Activated T-cell treated with anti-CD3 and anti-CD28 coated beads, Interleukin-2, amount 50 U/mL, for 4 hours (primary cell): ENCODE measurements at places on chromosomes 7 and 10.

DNA sequence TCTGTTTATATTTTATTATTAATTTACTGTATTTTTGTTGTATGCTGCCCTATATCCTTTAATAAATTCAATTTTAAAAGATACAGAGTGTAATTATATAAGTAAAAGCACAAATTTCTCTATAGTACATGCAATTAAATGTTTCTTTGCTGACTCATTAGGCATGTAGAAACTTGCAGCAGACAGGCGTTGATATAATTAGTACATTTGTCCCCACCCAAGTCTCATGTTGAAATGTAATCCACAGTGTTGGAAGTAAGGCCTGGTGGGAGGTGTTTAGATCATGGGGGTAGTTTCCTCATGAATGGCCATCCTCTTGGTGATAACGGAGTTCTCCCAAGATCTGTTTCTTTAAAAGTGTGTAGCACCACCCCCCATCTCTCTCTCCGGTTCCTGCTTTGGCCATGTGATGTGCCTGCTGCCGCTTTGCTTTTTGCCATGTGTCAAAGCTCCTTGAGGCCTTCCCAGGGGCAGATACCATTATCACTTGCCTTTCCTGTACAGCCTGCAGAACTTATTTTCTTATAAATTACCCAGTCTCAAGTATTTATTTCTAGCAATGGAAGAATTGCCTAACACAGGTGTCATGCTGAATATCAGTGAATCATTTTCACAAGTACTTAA, 63.7 kb downstream of the TSPAN12 start:
- no peak for DNase-seq

DNA sequence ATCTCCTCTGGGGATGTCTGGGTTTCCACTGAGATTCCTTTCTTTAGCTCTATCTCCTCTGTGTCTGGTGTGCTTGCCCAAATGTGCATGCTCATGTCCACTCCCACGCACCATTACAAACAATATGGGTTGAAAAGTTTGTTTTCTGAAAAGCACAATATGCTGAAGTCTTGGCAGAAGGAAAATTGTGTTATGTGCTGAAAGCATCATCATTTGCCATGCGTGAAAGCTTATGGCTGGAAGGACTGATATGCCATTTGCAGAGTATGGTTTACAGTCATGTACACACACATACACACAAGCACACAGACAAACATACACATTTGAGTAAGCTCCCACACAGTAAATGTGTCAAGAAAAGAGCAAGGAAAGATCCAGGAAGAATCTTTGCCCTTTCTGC, 231.6 kb downstream of the SORCS3 start:
- DNase-seq = no peak

- no peak for DNase-seq
Observed at GRCh38 chr10:132431537-132432175, 34.7 kb downstream of the PWWP2B start.

GRCh38 chr7:25124465-25125136, 459 bp downstream of the CYCS start:
- peak; percentile 8 for DNase-seq

DNA sequence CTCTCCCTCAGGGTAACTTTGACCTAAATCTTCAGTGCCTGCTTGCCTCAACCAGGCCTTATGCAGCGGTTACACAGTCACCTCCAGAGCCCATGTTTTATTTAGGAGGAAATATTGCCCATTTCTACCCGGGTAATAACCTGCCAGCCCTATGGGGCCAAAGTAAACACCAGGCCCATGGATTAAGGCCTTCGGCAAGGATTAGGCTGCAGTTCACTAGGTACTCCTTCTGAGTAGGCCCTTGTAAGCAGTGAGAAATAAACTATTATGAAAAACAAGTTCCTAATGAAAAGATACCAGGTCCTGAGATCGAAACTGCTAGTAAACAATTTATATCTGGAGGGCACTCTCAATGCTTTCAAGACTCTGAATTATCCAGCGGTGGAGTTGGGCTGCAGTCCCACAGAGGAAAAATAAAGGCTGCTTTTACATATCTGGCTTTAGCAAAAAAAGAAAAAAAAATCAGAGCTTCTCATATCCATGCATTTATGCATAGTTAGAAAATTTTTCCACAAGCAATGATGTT, 3.7 kb upstream of the HOXA10 start:
- no peak for DNase-seq

DNA sequence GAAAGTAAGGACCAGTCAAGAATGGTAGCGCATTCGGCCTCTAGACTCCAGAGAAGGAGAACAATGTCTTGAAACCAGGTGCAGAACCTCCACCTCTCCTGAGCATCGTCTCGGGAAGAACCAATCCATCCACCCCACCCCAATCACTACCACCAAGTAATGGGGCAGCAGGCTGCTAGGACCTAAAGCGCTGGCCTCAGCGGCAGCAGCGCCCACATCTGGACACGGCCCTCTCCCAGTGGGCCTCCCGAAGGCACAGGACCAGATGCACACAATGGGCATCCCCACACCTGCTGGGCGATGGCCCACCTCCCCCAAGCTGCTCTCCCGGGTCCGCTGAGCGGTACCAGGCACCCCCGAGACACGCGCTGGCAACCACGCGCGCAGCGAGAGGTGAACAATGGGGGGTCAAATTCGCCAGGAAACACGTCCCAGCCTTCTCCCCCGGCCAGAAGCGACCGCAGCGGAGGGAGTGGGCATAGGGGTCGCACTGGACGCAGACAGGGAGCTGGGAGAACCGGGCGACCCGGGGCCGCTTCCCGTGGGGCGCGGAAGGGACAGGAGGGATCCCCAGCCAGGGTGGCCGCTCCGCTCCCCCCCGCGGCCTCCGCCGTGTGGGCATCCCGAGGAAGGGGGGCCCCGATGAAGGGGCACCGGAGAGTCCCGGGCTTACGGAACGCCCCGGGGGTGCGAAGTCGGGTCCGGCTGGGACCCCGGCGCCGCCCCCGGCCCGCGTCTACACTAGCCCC, 506 bp downstream of the CTTNBP2 start:
- no peak for DNase-seq

DNA sequence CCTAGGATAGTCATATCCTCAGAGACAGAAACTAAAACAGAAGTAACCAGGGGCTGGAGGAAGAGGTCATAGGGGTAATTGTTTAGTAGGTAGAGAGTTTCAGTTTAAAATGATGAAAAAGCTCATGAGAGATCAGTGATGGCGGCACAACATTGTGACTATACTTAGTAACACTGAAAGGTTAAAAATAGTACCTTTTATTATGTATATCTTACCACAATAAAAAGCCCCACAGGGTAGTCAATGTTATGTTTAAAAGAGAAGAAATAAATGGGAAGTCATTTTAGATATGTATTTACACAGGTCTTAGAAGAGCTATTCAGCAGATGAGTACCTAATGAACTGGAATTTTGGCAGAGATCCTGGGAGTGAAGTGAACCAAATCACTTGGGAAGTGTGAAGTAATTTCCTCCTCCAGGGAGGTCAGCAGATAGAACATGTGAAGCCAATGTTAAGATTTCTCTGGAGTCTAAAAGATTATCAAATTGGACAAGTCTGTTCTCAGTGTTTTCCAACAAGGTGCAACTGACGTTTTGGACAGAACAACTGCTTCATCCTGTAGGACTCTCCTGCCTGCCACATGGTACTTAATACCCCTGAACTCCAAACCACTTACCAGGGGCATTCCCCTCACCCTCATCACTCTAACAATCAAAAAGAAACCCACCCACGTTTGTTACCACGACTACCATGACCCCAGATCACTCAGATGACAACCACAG, 6.4 kb downstream of the CDCA7L start:
- DNase-seq = no peak
